ENCODE measurements at places on chromosomes 11 and 22.

- DNase-seq, result no peak
Measured at GRCh38 chr22:39106326-39106725, 9.3 kb downstream of the APOBEC3H start.

- DNase-seq, result peak; percentile 40
Measured at GRCh38 chr11:33874910-33875490, 16.9 kb downstream of the LMO2 start.

GRCh38 chr22:44261164-44261860, 51.4 kb downstream of the SHISAL1 start:
- DNase-seq, result no peak

GRCh38 chr11:43919852-43920597, 22.4 kb upstream of the C11orf96 start:
- DNase-seq, result no peak

GRCh38 chr11:22792497-22792896, 37.1 kb downstream of the SVIP start:
- no peak for DNase-seq

DNA sequence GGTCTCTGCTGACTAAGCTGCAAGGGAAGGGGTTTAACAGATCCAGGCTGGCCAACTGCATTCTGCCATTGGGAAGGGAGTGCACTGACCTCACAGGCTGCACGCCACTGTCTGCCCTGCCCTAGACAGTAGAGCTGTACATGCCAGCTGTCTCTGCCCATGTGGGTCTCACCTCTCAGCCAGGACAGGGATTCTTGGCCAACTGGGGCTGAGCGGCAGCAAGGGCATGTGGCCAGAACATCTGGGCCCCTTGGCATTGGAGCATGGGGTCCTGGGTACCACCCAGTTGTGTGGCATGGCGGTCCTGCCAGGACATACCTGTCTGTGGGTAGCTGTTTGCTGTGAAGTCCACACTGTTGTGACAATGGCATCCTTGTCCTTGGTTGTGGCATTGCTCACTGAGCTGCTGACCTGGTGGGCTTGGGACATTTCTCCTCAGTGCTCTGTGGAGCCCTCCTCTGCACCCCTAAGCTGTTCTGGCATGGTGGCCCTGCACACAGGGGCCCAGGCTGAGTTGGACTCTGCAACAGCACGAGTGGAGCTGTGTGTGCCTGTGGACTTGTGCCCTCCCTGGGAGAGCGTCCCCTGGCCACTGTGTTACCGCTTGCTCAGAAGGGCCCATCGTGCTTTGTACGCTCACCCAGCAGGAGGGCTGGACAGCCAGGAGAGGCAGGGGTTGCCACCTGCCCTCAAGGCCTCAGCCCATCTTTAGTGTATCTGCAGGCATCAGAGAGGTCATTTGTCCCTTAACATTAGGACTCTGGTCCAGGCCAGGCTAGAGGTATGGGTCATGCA, 46.7 kb downstream of the MED15 start:
- DNase-seq, result no peak

- DNase-seq, result no peak
Measured at GRCh38 chr22:46961591-46962295, 199.3 kb downstream of the TBC1D22A start.

DNA sequence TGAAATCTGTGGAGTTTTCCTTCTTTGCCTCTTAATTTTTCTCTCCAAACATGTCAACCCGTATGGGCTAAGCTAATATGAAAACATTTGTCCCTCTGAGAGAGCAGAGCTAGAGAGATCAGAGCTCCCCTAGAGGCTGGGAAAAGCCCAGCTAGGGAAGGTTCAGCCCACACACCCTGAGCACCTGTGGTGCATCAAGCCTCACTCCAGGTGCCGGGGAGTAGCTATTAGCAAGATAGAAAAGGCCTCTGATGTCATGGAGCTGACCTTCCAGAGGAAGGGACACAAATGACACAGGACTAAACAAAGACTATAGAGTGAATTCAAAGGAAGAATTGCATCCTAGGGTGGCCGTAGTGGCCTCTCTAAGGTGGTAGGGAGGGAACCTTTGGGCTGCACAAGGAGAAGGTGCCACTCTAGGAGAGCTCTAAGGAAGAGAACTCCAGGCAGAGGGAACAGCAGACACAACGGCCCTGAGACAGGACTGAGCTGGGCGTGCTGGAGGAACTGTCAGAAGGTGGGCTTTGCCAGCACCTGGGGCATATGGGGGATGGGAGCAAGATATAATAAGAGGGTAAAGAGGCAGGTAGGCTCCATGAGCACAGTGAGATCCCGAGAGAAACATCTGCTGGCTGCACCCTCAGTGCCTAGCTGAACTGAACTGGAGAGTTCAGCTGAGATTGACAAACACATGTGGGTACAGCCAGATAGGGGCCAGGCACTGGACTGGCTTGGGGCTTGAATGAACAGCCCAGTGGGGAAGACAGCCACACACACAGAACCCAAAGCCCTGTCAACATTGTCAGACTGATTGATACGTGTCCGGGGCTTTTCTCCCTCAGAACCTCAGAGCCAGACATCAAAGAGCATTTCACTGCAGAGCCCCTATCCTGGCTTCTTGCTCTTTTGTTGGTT, 65.5 kb upstream of the DRD2 start:
- DNase-seq, result no peak

DNA sequence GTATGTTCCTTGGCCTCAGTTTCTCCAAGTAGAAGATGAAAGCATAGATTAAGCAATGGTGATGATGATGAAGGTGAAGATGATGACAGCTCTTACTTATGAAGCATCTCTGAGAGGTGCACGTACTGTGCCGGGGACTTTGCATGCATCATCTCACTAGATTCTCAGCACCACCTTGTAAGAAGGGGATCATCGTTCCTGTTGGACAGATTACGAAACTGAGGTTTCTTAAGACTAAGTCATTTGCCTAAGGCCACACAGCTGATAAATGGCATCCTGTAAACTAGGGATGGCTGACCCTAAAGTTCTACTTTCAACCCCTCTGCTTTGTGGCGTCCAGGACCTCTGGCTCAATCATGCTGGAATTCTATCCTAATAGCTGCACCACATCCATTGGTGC, 8.7 kb downstream of the MS4A15 start:
- DNase-seq, result no peak

DNA sequence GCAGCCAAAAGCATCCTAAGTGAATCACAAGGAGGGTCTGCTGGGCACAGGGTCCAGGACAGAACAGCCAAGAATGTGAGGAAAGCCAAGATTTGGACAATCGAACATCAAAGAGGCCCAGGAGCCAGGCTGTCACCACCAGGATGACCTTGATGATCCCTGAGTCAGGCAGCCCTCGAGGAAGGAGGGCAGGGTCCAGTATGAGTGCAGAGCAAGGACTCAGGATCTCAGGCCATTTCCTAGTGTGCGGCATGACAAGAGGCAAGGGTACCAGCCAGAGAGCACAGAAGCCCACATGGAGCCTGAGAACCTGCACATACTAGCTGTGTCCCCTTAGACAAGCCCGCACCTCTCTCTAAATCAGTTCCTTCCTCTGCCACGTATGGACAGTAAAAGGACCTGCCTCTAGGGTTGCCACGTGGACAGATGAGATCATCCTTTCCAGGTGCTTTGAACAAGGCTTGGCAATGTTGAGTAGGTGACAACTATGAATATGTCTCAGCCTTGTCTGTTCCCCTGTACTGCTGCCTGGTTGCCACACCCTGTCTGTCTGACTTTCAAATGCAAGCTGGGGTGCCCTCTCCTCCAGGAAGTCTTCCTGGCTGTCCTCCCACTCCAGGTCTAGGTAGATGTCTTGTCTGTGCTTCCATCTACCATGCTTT, 32.2 kb upstream of the ISX start:
- DNase-seq, result no peak

DNA sequence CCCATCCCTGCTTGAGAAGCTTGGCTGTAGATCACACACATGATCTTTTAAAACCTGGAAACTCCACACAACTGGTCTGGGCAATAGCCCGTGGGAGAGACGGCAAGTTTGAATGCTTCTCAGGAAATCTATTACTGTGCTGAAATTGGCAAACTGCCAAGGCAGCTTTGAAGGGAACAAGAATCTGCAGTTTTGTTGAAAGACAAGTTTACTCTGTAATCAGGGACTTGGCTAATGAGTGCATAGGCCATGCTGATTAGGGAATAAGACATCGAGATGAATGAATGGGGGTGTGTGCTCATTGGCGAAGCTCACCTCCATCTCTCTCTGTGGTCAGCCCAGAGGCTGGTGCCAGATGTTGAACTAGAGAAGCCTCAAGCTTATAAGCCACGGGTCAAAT, 218.8 kb downstream of the HIPK3 start:
- no peak for DNase-seq

GRCh38 chr11:68432874-68433273, 27.7 kb upstream of the PPP6R3 start:
- DNase-seq, result no peak

DNA sequence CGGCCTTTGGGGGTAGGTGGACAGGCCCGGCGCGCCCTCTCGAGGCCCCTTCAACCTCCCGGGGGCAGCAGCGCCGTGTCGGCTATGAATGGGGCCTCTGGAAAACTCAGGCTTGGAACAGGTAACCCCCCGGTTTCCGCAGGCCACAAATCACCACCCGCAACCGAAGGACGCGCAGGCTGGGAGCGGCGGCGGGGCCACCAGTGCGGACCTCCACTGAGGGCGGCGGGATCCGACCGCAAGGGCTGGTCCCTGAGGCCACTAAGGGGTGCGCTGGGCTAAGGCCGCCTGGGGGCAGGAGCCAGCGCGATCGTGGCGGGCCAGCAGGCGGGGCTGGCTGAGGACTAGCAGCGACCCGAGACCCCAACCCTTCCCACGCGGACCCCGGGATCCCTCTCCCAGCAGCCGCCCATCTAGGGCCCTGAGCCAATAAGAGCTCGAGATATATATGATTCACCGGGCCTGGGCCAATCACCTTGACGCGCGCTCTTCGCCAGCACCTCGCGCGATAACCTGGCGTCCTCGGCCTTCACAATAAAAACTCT, 609 bp upstream of the ATF4 start:
- peak; percentile 69 for DNase-seq

GRCh38 chr11:58286249-58286648, 18.2 kb upstream of the OR10W1 start:
- DNase-seq, result no peak

DNA sequence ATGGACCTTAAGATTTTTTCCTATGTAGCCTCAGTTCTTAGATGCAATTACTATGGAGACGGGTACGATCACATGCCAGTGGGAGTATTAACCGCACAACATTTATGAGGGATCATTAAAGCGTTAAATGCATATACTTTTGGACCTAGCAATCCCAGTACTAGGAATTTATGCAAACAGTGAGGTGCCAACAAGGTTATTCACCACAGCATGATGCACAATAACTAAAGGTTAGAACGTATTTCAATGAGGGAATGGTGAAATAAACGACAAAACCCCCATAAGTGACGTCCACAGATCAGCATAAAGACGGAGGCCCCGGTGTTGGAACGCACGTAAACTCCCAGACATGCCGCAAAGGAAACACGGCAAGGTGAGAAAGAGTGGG, 539 bp downstream of the SIRT3 start:
- no peak for DNase-seq

DNA sequence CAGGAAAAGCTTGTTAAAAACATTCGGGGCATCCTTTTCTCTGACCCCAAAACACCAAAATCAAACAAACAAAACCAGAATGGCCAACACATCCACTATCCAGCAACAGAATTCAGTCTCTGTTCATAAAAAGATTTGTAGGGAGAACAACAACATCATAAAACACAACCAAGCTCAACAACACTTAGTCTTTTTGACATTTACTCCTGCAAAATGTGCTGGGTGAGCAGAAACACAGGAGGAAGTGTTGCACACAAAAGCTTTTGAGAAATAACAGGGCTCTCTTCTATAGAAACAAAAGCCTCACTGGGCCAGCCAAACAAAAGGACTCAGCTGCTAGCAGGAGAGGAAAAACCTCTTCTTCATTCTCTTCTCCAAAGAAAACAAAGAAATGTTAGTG, 736.0 kb upstream of the CCDC90B start:
- no peak for DNase-seq

- no peak for DNase-seq
Measured at GRCh38 chr11:12845739-12846358, 163.3 kb upstream of the RASSF10 start.

DNA sequence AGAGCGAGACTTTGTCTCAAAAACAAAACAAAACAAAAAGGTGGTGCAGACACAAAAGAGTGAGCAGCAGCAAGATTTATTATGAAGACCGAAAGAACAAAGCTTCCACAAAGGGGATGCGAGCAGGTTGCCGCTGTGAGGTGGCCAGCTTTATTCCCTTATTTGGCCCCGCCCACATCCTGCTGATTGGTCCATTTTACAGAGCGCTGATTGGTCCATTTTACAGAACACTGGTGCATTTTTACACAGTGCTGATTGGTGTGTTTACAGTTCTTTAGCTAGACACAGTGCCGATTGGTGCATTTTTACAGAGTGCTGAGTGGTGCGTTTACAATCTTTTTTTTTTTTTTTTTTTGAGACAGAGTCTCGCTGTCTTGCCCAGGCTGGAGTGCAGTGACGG, 77.4 kb downstream of the CECR2 start:
- no peak for DNase-seq

- DNase-seq, result no peak
Measured at GRCh38 chr11:62689421-62690183, at the start of gene LRRN4CL. Gene LRRN4CL (minus strand): TSS chr11:62689530. CDS start chr11:62688508, 1,022 bp downstream.

DNA sequence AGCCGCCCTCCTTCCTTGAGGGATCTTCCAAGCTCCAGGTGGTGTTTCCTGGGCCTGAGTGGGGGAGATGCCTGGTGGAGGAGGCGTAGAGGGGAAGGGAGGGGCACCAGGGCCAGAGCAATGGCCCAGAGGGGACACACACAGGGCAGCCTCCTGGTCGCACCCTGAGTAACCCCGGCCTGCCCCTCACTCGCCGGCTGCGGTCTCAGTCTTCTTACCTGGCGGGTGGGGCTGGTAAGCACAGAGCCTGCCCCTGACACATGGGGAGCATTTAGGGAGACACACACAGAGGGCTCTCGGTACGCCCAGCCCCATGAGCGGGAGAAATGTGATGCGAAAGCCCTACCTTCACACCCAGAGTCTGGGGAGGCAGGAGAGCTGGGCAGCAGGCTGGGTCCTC, 23.9 kb downstream of the IGF2 start:
- DNase-seq, result no peak

DNA sequence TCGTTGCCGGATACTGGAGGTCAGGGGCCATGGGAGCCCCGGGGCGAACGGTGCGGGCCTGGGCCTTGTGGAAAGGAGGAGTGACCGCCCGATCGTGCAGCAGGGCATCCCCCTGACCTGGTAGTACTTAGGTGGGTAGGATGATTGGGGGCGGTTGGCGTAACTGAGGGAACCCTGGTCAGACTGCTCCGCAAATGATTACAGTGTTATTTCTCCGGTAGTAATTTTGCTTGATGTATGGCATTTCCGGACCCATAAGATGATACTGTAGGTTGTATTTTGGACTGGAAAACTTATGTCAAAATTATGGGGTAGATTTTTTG, 762 bp downstream of the MTMR3 start:
- no peak for DNase-seq

All from hematopoietic multipotent progenitor cell treated with erythropoietin and hydrocortisone succinate and interleukin-3 and kit ligand, for 17 days (in vitro differentiated cells).